T-cell (primary cell): ENCODE measurements at places on chromosomes 13 and 19. TPM values are rescaled to one million over a fixed set of nuclear protein-coding genes. Genes with fewer than 3 reads are reported as not detected.

The ATP4B gene
- total RNA-seq, result not detected

The SAE1 gene
- total RNA-seq, result 54.9 TPM

The CCDC8 gene
- 0.19 TPM for total RNA-seq

The FGF21 gene
- not detected for total RNA-seq

The KRTDAP gene
- not detected for total RNA-seq

The LGALS14 gene
- 1.2 TPM for total RNA-seq

The AMER2 gene
- total RNA-seq, result not detected

The PRR20B gene
- total RNA-seq, result not detected

DNA sequence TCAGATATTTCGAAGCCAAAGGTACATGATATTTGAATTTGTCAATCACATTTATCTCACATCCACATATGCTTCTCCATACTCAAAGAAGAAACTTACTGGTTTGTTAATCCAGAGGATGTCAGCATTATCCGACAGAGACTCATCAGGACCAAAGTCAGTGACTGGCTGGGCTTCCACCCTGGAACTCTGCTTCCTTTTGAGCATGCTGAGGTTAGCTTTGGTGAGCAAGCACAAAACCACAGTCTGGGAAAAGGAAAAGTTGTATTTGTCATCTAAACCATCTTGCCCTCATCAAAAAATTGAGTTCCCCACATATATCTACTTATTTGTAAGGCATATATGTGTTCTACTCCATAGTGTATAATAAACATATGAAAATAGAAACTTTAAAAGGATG lies 17.4 kb downstream of the NALCN start:
- no peak for DNase-seq

GRCh38 chr19:10104665-10105508 lies 1.3 kb upstream of the PPAN start:
- DNase-seq, result peak; percentile 80

DNA sequence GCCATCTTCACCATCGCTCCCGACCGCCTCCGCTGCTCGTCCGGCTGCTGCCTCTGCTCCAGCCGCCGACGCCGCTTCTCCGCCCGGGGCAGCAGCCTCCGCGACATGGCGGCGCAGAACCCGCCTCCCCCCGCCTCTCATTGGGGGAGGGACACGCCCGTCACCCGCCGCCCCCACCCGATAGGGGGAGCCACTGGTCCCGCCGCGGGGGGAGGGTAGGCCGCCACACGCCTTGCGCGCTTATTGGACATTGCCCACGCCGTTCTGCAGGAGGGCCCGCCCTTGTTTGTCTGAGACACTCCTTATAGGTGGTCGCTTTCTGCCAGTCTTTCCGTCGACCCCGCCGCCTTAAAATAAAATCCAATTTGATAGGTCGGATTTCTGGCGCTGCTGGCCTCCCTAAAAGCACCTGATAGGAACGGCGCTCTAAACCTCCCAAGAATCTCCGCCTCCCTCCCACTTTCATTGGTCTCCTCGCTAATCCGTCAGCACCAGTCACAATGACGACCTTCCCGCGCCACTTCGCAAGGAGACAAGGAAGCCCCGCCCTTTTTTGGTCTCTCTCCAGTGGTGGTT lies at the start of gene HNRNPL:
Gene HNRNPL, minus strand, starts transcription at position 127 of the 576 bp plus-strand sequence. Its CDS starts 20 bp downstream, at position 107.
- peak; percentile 98 for DNase-seq
